GM04504 (cell line): ENCODE measurements at places on chromosomes 7 and 10.

DNA sequence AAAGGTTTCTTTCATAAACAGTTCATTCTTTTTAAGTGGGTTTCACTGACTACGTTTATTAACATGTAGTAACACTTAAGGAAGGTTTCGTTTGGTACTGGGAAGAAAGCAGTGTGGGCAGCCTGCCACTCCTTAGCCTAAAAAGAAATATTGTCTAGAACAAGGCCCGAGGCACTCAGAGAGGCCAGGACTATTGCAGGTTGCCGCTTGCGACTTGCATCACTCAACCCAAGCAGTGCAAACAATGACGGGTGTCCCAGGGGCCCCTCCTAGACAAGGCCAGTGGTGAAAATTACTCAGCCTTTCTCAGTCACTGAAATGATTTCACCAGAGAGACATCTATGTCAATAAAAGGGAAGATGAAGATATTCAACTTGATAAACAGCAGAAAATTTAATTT is 243.9 kb downstream of the SNX13 start:
- no peak for DNase-seq

DNA sequence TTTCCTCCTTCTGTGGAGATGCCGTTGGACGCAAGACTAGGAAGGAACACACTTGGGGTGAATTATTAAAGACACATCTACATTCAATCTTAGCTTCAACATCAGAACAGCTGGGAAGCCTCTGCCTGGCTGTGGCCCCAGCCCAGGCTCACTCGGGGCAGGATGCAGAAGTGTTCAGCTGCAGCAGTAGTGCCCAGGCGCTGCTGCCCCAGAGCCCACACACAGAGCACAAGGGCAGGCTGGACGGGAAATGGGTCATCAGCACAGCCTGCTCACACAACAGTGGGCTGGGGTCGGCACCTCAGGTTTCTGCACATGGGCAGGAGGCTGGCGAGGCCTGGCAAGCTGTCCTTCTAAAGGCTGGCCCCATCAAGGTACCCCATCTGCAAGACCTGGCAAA is 42.5 kb downstream of the NOD1 start:
- no peak for DNase-seq

GRCh38 chr10:75210282-75211006 is at the start of gene VDAC2:
Gene VDAC2, plus strand, starts transcription at chr10:75210796. Its CDS starts 363 bp downstream, at chr10:75211159.
- peak; percentile 76 for DNase-seq

GRCh38 chr10:9615189-9615588 is 1402.5 kb upstream of the CELF2 start:
- DNase-seq = no peak

- DNase-seq = no peak
Measured at GRCh38 chr7:22181663-22182062, 175.3 kb downstream of the RAPGEF5 start.

GRCh38 chr10:77855404-77856155 is 71.0 kb downstream of the DLG5 start:
- no peak for DNase-seq

DNA sequence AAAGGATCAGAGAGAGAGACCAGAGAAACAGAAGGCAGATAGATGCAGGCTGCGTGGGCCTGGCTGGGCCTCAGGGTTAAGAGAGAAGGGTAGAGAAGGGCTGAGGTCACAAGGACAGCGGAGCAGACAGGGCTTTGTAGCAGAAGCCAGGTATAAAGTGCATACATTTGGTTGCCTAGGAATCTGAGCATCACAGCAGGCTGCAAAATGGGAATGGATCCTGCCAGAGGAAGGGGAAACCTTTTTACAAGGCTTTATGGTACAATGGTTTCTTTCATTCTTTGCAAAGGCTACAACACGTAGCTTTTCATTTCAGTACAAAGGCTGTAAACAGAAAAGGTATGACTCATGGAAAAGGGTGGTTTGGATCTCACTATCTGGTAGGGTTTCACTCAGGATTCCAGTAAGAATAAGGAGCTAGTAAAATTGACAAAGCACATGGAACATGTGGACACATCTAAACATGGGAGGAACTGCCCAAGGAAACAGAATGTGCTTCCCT is 275.1 kb downstream of the DOCK4 start:
- DNase-seq = no peak

GRCh38 chr7:16571941-16572340 is 45.3 kb downstream of the LRRC72 start:
- no peak for DNase-seq

- DNase-seq = peak; percentile 32
Measured at GRCh38 chr7:19442016-19442785, 266.6 kb downstream of the POLR1F start.

- DNase-seq = no peak
Measured at GRCh38 chr10:60107308-60107976, 201.1 kb upstream of the CCDC6 start.

GRCh38 chr10:118342638-118343020 is 505 bp upstream of the FAM204A start:
- no peak for DNase-seq

DNA sequence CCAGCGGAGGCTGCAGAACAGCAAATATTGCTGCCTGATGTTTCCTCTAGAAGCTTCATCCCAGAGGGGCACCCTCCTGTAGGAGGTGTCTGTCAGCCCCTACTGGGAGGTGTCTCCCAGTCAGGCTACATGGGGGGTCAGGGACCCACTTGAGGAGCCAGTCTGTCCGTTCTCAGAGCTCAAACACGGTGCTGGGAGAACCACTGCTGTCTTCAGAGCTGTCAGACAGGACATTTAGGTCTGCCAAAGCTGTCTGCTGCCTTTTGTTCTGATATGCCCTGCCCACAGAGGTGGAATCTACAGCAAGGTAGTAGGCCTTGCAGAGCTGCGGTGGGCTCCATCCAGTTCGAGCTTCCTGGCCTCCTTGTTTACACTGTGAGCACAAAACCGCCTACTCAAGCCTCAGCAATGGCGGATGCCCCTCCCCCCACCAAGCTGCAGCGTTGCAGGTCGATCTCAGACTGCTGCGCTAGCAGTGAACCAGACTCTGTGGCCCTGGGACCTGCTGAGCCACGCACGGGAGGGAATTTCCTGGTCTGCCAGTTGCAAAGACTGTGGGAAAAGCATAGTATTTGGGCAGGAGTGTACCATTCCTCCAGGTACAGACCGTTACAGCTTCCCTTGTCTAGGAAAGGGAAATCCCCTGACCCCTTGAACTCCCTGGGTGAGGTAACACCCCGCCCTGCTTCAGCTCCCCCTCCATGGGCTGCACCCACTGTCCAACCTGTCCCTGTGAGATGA is 17.7 kb upstream of the MINDY3 start:
- DNase-seq = no peak

DNA sequence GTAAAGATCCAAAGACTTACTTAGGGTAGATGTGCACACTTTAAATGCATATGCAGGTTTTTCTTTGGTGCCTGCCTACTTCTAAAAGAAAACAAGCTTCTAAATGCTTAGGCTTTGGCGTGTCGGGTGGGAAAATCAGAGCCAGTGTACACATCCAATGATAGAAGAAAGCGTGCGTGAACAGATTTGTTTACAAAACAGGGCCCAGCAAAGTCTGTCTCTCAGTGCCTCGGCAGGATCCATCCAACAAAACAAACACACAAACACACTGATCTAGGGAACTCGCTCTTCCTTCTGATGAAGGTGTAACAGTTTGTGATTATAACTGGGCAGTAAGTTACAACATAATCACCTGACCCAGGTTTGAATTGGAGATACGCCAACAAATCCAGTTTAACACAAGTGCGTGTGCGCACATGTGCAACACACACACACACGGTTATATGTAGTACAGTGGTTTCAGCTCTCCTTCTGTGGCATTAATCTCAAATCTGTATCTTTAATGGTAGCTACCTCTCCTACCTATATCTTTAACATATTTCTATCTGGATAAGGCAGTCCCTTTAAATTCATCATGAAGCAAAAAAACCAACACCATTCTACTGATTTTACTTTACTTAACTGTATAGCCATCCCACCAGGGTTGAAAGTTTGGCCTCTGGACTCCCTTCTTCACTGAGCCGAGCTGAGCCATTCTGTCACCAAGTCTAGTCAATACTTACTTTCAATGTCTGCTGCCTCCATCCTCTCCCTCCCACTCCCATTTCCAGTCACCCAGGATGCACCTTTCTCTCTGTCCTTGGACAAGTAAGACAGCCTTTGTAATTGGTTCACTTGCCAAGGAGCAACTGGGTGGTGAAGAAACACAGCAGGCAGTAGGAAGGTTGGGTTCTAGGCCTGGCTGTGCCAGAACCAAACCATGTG is 184.4 kb upstream of the KLF14 start:
- DNase-seq = no peak

DNA sequence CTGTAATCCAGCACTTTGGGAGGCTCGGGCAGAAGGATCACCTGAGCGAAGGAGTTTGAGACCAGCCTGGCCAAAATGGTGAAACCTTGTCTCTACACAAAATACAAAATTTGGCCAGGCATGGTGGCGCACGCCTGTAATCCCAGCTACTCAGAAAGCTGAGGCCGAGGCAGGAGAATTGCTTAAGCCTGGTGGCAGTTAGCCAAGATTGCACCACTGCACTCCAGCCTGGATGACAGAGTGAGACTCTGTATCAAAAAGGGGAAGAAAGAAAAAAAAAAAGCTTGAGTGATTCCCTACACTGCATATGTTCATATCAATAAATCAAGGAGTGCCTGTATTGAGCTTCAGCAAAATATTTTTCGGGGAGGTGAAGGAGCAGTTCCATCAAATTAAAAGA is 45.8 kb upstream of the SRRM3 start:
- DNase-seq = no peak

- no peak for DNase-seq
Measured at GRCh38 chr10:69071610-69072009, 16.3 kb upstream of the SRGN start.

DNA sequence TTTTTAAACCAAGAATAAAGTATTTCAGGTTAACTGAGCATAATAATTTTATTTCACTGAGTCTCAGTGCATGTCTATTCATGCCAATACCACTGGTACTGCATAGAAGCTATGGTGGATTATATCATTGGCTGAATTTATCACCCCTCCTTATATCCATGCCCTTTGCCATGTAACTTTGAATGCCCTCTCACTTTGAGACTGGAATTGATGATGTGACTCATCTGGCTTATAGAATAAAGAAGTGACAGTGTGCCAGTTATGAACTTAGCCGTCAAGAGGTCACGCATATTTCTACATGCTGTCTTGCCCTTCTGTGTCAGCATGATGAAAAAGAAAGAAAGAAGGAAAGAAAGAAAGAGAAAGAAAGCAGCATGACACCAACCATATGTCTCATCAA is 20.7 kb upstream of the ABLIM1 start:
- no peak for DNase-seq

- DNase-seq = no peak
Measured at GRCh38 chr7:47225387-47226131, 356.4 kb downstream of the TNS3 start.

DNA sequence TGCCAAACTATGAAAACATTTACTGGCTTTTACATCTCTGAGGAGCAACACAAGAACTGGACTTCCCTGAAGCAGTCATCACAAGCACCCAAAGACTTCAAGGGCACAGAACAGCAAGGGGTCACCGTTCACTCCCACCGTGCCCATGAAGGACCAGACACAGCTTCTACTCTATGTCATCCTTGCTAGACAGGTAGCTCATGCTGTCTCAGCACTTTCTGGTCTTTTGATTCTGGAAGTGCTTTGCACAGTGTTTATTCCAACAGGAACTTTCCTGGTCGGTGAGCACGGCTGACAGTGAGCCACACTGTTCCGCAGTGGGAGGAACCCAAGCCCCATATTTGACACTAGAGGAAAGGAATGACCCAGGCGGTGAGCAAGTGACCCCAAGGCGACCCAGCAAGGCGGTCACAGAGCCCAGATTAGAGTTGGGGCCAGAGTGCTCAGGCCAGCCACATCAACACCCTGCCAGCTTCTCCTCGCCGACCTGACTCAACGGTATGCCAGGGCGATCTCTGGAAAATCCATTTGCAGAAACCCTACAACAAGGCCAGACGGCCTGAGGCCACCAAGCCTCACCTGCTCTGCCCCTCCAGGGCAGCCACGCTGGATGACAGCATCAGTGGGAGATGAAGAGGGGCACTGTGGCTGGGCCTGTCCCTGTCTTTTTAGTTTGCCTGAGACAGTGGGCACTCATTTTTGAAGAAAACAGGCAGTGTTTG is 318.6 kb downstream of the TCERG1L start:
- no peak for DNase-seq

DNA sequence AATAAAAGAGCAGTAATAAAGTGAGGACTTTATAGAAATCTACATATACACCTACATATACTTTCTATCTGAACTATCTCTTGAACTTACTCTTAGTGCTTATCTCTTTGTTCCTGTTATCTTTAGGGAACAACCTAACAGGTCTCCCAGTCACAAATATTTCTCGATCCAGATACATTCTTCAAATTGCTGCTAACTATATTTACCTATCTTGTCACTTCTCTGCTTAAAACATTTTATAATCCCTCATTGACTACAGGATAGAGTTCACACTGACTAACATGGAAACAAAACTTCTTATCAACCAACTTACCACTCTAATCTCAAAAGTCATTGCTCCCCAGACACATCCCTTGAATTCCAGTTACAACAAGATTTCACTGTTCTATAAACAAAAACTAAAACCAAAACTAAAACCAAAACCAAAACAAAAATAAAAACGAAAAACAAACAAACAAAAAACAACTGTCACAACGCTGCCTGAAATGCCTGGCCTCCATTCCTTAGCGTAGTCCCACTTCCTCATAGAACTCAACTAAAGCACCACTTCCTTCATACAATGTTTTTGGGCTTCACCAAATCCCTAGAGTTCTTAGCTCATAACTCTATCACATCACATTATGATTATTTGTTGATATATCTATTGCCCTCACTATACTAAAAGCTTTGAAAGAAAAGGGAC is 134.7 kb downstream of the SEMA3D start:
- DNase-seq = no peak

DNA sequence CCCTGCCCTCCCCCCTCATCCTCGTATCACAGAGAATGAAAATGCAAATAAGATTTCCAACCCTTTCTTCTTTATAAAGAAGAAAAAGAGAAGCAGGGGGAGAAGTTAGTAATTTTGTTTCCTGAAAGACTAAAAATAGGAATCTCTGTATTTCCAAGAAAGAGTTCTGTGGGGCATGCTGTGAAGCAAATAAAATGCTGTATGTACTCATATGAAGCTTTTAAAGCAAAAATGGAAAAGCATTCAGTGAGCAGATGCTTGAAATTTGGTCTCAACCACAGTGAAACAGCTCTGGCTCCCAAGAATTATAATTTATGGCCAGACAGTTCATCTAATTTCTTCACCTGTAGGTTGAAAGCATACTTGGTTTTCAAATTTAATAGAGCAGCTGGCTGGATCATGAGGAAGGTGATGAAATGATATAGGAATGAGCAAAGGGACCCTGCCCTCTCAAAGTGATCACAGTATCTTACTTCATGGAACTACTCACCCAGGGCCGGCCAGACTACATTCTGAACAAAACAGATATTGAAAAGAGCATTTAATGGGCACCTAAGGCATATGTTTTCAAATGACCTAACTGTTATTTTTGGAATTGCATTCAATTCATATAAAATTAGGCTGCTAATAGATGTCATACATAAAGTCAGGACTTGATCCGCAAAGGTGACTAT is 31.4 kb downstream of the SVIL start:
- no peak for DNase-seq
